CD8-positive, alpha-beta T cell (primary cell): ENCODE measurements at places on chromosomes 1 and 21. TPM values are rescaled to one million over a fixed set of nuclear protein-coding genes. Genes with fewer than 3 reads are reported as not detected.

GRCh38 chr1:6384962-6385361, 8.6 kb downstream of the ACOT7 start:
- no peak for DNase-seq

DNA sequence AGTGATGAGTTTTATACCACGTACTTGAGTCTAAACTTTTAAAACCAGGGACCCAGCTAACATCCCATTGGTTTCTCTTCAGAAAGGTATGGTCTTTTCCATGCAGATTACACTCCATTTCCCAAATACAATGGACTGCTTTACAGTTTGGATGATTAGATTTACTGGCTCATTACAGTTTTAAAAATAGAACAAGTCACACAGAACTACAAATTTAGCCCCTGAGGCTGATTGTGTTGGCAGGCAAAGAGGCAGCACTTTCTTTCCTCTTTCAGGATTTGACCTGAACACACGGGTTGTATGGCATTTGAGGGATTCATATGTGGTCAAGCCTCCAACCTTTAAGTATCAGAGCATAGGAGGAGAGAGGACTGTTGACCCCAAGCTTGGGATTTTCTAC, 21.8 kb upstream of the VTCN1 start:
- no peak for DNase-seq

DNA sequence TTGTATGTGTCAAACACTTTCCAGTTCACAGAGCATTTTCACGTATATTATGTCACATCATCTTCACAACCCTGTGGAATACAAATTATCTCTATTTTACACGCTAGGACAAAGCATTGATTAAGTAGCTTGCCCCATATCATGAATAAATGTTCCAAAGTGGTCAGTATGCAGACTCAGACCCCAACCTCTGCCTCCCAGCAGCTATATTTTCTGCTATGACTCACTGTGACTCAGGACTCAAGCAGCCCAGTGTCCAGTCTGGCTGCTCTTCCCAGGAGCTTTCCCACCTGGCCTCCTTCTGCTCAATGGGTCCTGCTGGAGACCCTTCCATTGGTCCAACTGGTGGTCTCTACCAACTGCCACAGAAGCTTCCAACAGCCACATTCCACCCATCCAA, 56.0 kb upstream of the RAP1A start:
- no peak for DNase-seq

The KRTAP7-1 gene
- total RNA-seq, result not detected

The HRNR gene
- total RNA-seq, result not detected

The TNNI3K gene
- 1.2 TPM for total RNA-seq
